ENCODE measurements at places on chromosomes 2 and 18.

GRCh38 chr2:217913436-217913835 lies 89.4 kb downstream of the TNS1 start:
- DNase-seq = no peak

DNA sequence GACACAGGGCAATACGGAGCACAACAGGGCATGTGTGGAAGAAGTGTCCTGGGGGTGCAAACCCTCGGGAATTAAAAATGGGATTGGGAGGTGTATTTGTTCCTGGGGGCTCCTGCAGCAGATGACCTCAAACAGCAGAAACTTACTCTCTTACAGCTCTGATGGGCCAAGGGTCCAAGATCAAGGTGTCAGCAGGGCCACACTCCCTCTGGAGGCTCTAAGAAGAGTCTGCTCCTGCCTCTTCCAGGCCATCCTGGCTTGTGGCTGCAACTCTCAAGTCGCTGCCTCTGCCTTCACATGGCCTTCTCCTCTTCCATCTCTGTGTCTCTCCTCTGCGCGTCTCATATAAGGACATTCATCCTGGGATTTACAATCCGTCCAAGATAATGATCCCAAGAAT lies 12.4 kb upstream of the SPATA3 start:
- DNase-seq = no peak

DNA sequence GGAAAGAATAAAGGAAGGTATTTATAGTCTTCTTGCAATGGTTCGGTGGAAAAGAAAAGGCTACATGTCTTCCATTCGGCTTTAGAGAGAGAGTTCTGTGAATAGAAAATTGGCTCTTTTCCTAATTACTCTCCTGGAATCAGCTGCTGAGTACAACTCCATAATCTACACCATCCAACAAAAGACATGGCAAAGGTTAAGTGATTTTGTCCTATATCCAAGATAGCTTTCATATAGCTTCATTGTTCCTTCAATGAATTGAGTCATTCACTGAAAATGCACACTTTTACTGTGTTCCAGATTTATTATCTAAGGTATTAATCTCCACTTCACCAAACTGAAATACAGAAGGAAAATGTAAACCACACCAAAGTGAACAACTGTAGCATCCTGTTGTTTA lies 514.5 kb downstream of the LRRTM4 start:
- DNase-seq = no peak

- no peak for DNase-seq
Measured at GRCh38 chr2:39416140-39416539, 20.9 kb downstream of the MAP4K3 start.

- DNase-seq = no peak
Measured at GRCh38 chr2:235151152-235151551, 199.3 kb downstream of the SH3BP4 start.

DNA sequence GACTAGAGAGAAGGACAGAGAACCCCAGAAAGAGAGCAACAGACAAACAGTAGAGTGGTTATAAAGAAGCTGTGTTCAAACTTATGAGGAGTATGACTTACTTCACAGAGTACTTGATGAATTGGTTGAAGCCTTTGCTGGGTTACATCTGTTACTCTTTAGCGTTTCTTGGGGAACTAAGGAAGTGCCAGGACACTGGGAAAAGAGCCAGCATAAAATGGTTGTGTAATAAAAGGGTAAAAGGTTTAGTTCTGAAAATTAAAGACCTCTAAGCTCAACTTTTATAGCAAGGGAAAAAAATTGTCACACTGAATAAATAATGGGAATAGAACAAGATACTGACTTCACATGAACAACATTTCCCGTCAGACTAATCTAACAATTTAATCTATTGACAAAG lies 17.0 kb upstream of the STAT4 start:
- no peak for DNase-seq

- DNase-seq = no peak
Measured at GRCh38 chr18:42159146-42159545, 204.1 kb downstream of the PIK3C3 start.

DNA sequence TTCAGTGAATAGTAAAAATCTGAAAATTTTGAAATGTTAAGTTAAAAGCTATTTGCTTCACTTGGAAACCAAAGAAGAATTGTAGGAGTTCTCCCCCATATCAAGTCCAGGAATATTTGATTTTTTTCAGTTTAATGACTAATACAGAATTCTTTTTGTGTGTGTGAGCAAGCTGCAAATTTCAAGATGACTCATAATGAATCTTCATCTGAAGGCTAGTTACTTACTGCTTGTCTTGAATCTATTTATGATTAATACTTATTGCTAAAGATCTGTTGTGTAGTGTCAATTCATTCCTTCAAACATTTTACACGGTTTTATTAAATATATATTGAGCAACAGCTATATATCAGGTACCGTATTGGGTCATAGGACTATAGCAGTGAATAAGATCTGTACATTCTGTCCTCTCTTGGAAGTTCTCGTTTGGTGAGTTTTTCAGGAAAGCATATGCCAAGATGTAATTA lies 47.8 kb upstream of the CAVIN2 start:
- no peak for DNase-seq

DNA sequence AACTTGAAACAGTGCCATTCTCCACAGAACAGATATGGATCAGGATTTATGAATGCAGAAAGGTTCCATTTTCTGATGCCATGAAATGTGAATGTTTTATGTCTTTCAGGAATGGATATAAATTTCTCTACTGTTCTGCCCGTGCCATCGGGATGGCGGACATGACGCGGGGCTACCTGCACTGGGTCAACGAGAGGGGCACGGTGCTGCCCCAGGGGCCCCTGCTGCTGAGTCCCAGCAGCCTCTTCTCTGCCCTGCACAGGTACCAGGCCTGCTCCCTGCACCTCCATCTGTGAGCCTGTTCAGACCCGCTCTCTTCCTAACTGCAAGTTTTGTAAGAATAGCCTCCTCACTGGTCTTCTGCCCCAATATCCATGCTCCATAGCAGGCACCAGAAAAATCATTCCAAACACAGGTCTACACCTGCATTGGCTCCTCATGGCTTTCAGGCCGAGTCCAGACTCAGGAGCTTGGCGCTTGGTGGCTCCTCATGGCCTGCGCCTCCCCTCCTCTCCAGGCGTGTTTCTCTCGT lies 68.6 kb downstream of the LPIN1 start:
- no peak for DNase-seq

GRCh38 chr18:78679613-78680260 lies 299.9 kb upstream of the SALL3 start:
- no peak for DNase-seq

GRCh38 chr18:77061281-77061945 lies 71.2 kb downstream of the MBP start:
- DNase-seq = no peak

GRCh38 chr2:128541448-128541847 lies 222.8 kb upstream of the HS6ST1 start:
- no peak for DNase-seq

DNA sequence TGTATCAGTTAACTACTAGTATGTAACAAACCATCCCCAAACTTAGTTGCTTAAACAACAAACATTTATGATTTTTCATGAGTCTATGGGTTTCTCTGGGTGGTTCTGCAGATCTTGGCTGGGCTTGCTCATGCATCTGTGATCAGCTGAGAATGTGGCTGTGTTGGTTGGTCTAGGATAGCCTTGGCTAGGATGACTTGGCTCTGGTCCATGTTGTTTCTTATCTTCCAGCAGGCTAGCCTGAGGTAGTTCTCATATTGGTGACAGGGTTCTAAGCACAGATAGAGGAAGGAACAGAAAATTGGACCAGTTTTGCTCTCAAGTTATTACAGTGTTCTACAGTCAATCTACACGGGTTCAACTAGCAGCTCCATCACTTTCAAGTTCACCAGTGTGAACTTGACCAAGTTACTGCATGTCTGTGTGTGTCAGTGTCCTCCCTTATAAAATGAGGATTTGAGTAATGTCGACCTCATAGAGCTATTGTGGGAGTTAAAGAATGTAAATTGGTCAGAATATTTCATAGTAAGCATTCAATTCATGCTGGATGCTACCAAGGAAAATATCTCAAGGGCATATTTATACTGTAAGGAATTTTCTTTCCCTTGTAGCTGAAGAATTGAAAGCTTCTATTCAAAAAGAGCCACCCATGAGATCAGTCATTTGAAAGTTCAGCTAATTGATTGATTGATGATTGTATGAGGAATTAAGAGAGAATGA lies 65.3 kb downstream of the MYO3B start:
- DNase-seq = no peak

DNA sequence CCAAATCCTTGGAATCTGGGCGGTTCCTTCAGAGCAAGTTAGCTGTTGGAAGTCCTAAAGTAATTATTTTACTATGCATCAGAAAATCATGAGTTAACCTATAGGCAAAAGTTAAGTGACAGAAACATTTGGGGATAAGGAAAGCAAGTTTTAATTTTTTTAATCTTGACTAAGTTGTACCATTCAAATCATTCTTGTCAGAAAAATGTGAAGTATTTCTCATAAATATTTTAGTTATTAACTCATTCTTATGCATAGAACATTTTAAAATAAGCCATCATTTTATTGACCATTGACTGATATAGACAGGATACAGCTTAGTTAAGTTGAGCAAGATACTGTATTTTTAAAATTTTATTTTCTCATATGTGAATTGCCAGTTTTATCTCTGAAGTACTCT lies 98.2 kb upstream of the FOSL2 start:
- no peak for DNase-seq

GRCh38 chr2:175399326-175399725 lies 217.8 kb upstream of the ATP5MC3 start:
- DNase-seq = no peak

- DNase-seq = no peak
Measured at GRCh38 chr2:153354377-153354776, 124.2 kb downstream of the RPRM start.

- no peak for DNase-seq
Measured at GRCh38 chr2:177260379-177260778, 4.1 kb downstream of the NFE2L2 start.

GRCh38 chr2:220670511-220670910 lies 901.6 kb downstream of the EPHA4 start:
- DNase-seq = no peak

DNA sequence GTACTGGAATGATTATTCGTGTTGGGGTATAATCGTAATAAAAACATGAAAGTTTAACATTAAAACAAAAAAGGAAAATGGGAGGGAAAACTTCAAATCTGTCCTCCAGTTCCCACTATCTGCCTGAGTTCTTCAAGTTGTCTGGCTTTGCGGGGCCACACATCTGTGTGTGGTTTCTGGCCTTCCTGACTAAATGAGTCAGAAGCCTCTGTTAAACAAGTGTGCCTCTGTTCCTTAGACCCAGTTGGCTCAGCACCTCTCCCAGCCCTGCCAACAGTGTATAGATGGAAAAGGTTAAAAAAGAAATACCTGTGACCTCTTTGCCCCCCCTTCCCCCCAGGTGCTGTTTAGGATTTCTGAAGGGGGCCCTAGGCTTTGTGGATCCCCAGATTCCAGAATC lies 30.2 kb downstream of the XDH start:
- DNase-seq = no peak

- DNase-seq = no peak
Measured at GRCh38 chr18:77517901-77518300, 268.3 kb downstream of the GALR1 start.

DNA sequence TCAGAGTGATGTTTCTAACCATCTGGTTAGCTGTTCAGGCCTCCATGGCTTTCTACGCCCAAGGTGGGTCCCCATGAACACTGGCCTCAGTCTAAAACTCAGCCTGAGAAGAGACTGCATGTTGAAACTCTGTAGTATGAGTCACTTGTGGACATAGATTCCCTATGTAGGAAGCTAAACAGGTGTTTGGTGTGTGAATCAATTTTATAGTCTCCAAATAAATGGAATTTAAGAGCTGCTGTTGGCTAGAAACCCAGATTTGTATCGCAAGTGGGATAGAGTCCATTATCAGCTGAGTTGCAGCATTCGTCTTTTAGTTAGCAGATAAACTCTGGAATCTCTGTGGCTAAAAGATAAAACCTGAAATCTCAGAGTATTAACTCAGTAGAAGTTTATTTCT lies 131.4 kb downstream of the KCNS3 start:
- DNase-seq = no peak

DNA sequence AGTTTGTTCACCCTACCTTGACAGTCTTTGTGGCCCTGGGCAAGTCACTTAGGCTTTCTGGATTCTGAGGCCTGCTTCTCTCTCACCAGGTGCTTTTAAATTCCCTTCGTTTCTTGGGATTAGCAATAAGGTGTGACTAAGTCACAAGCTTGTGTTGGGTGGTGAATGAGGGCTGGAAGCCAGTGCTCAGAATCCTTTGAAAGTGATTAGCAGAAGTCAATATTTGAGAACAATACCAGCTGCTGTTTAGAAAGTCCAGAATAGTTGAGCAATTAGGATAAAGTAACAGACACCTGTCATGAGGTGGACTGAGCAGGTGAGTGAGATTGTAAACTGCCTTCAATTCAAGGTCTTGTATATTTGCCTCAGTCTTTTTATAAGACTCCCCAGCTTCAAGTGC lies 19.3 kb upstream of the MGAT5 start:
- no peak for DNase-seq

DNA sequence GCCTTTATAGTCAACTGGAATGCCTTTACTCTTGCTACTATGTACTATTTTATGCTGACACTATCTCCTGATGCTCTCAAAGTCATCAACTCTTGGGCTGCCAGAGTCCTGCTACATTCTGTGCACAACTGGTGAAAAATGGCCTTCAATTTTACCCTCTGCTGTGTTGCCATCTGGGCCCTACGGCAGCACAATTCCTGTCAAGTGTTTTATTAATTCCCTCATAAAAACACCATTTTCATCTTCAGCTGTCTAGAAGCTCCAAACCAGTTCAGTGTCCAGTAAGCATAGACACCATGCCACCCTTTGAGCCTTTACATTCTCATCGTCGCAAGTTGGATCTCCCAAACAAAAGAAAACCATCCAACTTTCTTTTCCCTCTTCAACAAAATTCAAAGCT lies 26.5 kb downstream of the CALCRL start:
- no peak for DNase-seq

GRCh38 chr2:173855661-173856060 lies 109.5 kb downstream of the SP3 start:
- no peak for DNase-seq

DNA sequence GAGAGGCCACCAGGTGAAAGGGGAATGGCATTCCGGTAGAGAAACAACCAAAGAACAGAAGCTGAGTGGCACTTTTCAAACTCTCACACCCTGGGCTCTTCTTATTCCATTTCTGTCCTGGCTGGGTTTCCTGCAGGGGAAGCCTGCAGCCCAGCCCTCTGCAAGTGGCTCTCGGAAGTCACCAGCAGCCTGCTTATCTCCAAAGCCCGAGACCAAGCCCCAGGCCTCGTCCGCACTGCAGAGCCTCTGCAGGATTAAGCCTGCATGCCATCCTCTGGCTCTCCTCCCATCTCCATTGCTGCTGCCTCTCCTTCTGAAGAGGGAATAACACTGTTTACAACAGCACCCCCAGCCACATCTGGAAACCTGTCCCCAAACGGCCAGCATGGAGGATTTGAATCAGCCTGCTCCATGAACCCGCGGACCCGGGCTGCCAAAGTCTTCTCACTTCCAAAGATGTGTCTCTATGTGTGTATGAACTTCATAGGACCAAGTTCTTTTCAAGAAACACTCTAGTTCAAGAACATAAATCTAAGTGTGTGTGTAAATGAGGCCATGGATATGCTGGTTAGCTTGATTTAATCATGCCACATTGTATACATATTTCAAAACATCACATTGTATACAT lies 54.2 kb downstream of the DIPK1C start:
- no peak for DNase-seq

- no peak for DNase-seq
Measured at GRCh38 chr2:131058214-131058843, 34.9 kb downstream of the FAM168B start.

- DNase-seq = peak; percentile 29
Measured at GRCh38 chr2:117832905-117833613, 18.6 kb downstream of the DDX18 start.

Measured in CD4-positive, alpha-beta T cell treated with Interleukin-17A for 4 hours (primary cell).